T-cell (primary cell): ENCODE measurements at places on chromosomes 11 and 22.
A peak's percentile ranks its signal among the peaks of the same experiment; 100 is the strongest.

DNA sequence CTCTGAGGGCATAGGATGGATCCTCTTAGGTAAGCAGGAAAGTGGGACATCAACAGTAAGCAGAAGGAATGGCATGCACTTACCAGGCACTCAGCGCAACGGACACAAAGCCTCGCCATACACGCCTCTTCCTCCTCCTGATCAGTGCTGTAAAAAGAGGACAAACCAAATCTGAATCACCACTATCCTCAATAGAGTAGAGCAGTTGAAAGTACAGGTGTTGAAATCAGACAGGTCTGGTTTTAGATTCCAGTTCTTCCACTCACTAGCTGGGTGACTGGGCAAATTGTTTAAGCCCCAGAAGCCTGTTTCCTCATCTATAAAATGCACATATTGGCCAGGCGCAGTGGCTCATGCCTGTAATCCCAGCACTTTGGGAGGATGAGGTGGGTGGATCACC is 8.6 kb upstream of the JAML start:
- no peaks in the 10 kb centered on the region for H3K27me3 ChIP-seq
- peaks cover 48% of the 10 kb centered on the region for H3K36me3 ChIP-seq
- H3K4me1 ChIP-seq: peaks cover 19% of the 10 kb centered on the region
- H3K27ac ChIP-seq: peak overlapping the region; percentile 2
- DNase-seq: no peak

- H3K27ac ChIP-seq: no peak overlapping the region
- H3K36me3 ChIP-seq: no peaks in the 10 kb centered on the region
- H3K27me3 ChIP-seq: peaks cover 4% of the 10 kb centered on the region
- no peaks in the 10 kb centered on the region for H3K4me1 ChIP-seq
These were observed 22.8 kb upstream of the PICK1 start for GRCh38 chr22:38034278-38034882.

GRCh38 chr11:62269654-62270278 is at the start of gene SCGB2A2:
Gene SCGB2A2, plus strand, starts transcription at chr11:62270158. Its CDS starts 59 bp downstream, at chr11:62270217.
- no peak within 1 kb of the TSS for H3K27ac ChIP-seq
- no peaks in the 10 kb centered on the region for H3K4me1 ChIP-seq
- no peaks in the 10 kb centered on the region for H3K36me3 ChIP-seq
- no peaks in the 10 kb centered on the region for H3K27me3 ChIP-seq
- DNase-seq: no peak

- no peak for DNase-seq
- H3K4me3 ChIP-seq: no peak overlapping the region
- H3K27me3 ChIP-seq: no peaks in the 10 kb centered on the region
- H3K27ac ChIP-seq: no peak overlapping the region
- no peaks in the 10 kb centered on the region for H3K4me1 ChIP-seq
These were observed 46.0 kb upstream of the PPARA start for GRCh38 chr22:46104170-46104880.

GRCh38 chr22:32407312-32407711 is 4.7 kb downstream of the RTCB start:
- H3K27ac ChIP-seq: no peak overlapping the region
- peaks cover 47% of the 10 kb centered on the region for H3K36me3 ChIP-seq
- DNase-seq: no peak

- no peak for DNase-seq
- H3K36me3 ChIP-seq: no peaks in the 10 kb centered on the region
- H3K27ac ChIP-seq: no peak overlapping the region
- H3K4me1 ChIP-seq: no peaks in the 10 kb centered on the region
- no peak overlapping the region for H3K4me3 ChIP-seq
These were observed 687.8 kb downstream of the KCNA4 start for GRCh38 chr11:29328961-29329441.

DNA sequence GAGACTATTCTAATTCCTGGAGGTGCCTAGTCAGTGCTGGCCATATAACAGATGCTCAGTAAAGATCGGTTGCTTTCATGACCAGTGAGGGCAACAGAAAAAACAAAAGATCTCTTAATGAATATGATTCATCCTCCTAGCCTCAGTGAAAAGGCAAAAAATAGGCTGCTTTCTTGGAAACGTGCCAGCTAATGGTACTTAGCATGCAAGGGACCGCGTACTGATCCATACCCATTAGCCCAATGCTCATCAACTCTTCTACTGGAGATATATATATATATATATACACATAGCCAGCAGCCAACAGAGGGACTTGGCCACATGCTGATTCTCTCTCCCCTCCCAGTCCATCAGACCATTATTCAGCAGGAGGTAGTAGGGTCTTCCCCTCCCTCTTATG is 320.4 kb downstream of the KIRREL3 start:
- no peaks in the 10 kb centered on the region for H3K27me3 ChIP-seq
- no peak overlapping the region for H3K4me3 ChIP-seq
- no peak overlapping the region for H3K27ac ChIP-seq
- H3K36me3 ChIP-seq: no peaks in the 10 kb centered on the region
- no peaks in the 10 kb centered on the region for H3K4me1 ChIP-seq
- DNase-seq: no peak

GRCh38 chr22:24107661-24108060 is 73.6 kb upstream of the SUSD2 start:
- no peak overlapping the region for H3K4me3 ChIP-seq
- H3K27ac ChIP-seq: no peak overlapping the region
- no peaks in the 10 kb centered on the region for H3K27me3 ChIP-seq
- H3K4me1 ChIP-seq: peaks cover 3% of the 10 kb centered on the region

- no peak overlapping the region for H3K4me3 ChIP-seq
- no peak for DNase-seq
- no peak overlapping the region for H3K27ac ChIP-seq
- H3K36me3 ChIP-seq: no peaks in the 10 kb centered on the region
- H3K27me3 ChIP-seq: no peaks in the 10 kb centered on the region
These were observed 38.8 kb downstream of the TXN2 start for GRCh38 chr22:36442506-36443197.

DNA sequence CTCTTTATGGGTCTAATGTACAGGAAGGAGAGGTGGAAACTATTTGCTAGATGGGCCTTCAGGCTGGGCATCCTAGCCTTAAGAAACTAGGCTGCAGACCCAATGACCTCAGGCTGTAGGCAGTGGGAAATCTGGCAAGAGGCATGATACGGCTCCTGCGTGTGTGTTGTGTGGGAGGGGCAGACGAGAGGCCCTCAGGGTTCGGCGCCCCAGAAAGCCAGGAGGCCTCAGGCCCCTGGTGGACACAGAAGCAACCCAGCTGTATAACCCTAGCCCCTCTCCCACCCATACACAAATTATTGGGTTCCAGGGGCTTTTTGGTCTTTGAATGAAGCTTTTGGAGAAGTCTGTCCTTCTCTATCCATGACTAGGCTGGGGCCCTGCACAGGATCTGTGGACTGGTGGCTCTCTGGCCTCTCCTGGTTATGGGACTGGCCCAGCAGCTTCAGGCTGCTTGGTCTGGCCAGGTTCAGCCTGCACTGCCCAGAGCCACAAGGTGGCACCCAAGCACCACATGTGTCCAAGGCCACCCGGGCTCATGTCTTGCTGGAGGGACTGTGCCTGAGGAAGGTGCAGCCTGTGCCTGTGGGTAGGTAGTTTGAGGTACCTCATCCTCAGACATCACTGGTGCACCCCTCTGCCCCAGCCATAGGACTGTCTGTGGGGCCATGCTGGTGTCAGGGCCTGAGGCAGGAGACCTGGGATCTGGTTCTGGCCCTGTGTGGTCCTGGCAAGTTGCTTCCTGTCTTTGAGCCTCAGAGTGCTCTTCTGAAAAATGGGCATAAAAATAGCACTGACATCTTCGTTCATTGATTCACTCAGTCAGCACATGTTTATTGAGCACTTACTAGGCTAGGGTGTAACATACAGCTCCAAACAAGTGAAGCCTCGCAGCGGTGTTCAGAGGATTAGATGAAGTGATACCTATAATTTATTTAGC is 87.5 kb downstream of the RRM1 start:
- peaks cover 3% of the 10 kb centered on the region for H3K4me1 ChIP-seq
- no peak overlapping the region for H3K4me3 ChIP-seq
- no peak overlapping the region for H3K27ac ChIP-seq
- H3K36me3 ChIP-seq: no peaks in the 10 kb centered on the region

DNA sequence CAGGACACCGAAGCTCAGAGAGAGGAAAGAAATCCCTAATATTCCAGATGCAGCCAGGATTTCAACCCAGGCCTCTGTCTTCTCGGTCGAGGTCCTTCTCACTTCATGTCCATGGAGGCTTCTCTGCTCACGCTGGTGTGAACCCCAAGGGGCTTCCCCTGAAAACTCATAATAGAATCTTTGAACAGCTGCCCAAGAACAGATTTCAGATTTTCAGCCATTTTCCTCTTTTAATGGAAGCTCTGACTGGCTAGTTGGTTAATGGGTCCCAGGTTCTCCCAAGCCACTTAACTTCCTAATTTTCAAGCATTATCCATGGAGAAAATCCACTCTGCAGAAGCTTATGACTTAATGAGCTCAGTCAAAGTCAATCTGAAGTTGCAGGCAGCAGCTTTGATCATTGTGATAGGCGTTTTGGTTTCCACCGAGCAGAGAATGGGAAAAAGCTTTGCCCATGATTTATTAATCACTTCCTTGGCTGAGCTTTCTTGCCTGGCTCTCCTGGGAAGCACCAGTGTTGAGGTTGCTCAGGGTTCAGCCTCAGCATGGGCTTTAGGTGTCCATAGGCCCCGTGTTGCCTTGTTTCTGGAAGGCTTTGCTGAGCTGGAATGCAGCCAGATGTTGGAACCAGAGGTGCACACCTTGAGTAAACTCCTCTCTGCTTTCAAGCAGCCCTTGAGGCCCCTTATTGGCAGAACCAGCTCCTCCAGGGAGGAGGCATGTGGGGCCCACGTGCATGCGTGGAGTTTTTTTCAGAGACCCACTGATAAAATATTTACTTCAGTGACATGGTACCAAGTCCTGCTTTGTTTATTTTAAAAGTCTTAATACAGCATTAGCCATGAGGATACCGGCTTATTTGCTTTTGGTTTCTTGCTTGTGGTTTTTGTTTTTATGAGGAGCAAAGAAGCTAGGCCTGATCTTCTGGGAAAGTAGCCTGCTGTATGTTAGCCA is 25.5 kb downstream of the LDLRAD3 start:
- DNase-seq: no peak
- no peaks in the 10 kb centered on the region for H3K27me3 ChIP-seq
- no peaks in the 10 kb centered on the region for H3K36me3 ChIP-seq

DNA sequence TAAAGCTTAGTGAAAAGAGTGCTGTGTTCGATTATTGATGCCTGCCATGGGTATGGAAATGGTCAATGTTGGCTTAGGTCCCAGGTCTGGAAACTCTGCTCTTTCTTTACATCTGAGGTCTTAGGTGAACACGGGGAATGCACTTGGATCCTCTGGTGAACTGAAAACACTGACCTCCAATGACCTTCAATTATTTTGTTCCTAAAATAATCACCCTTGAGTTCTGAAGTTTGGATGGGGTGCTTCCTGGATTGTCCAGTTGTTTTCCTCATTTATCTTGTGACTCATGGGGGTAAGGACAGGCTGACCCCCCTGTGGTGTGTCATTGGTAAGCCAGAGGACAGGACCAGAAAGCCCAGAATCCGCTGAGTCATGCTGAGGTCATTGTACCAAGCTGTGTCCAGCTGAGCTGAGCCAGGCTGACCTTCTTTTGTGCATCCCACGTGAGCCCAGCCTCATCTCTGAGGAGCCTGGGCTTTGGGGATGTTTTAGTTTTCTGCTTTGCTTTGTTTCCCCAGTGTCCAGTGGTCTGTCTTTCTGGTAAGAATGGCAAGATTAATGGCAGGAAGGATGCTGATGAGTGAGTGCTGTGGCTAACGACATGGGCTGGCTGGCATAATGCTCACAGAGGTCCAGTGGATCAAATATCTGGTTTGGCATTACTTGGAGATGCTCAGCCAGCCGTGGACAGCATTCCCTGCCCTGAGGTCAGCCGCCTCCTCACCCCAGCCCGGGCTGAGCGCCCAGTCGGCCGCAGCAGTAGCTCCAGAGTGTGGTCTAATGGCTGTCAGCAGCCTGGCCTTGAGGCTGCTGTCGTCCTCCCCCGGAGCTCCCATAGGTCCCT is 35.6 kb downstream of the AMPD3 start:
- no peaks in the 10 kb centered on the region for H3K4me1 ChIP-seq
- no peak for DNase-seq
- no peak overlapping the region for H3K27ac ChIP-seq
- no peak overlapping the region for H3K4me3 ChIP-seq

- peaks cover 3% of the 10 kb centered on the region for H3K27me3 ChIP-seq
- H3K36me3 ChIP-seq: peaks cover 14% of the 10 kb centered on the region
- peak overlapping the region; percentile 82 for H3K27ac ChIP-seq
- peaks cover 53% of the 10 kb centered on the region for H3K4me1 ChIP-seq
- H3K4me3 ChIP-seq: peak overlapping the region; percentile 77
These were observed 1.3 kb downstream of the FADD start for GRCh38 chr11:70204466-70204799.

GRCh38 chr11:117037279-117037974 is 60.8 kb downstream of the SIK3 start:
- peaks cover 12% of the 10 kb centered on the region for H3K4me1 ChIP-seq
- H3K27ac ChIP-seq: peak overlapping the region; percentile 52
- no peaks in the 10 kb centered on the region for H3K36me3 ChIP-seq
- H3K27me3 ChIP-seq: no peaks in the 10 kb centered on the region

GRCh38 chr22:36862251-36863242 is 1.7 kb downstream of the NCF4 start:
- no peaks in the 10 kb centered on the region for H3K36me3 ChIP-seq
- H3K4me1 ChIP-seq: no peaks in the 10 kb centered on the region
- DNase-seq: no peak
- H3K27ac ChIP-seq: no peak overlapping the region
- H3K27me3 ChIP-seq: no peaks in the 10 kb centered on the region

DNA sequence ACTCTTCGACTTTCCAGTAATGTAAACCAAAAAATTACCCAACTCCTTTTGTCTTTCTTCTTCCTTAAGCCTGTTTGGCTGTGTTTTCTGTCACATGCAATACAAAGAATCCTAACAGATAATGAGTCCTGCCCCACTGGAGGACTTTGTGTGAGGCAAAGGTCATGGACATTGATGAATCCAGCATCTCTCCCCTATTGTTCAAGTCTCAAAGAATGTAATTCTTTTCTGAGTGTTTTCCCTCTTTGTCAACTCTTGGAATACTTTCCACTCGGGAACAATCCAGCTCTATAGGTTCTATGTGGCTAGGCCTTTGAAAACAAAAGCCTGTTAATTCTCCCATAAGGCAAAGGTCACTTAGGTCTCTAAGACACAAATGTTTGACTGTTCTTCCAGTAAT is 100.7 kb downstream of the FAR1 start:
- no peak overlapping the region for H3K27ac ChIP-seq
- H3K4me3 ChIP-seq: no peak overlapping the region
- no peak for DNase-seq
- no peaks in the 10 kb centered on the region for H3K4me1 ChIP-seq

DNA sequence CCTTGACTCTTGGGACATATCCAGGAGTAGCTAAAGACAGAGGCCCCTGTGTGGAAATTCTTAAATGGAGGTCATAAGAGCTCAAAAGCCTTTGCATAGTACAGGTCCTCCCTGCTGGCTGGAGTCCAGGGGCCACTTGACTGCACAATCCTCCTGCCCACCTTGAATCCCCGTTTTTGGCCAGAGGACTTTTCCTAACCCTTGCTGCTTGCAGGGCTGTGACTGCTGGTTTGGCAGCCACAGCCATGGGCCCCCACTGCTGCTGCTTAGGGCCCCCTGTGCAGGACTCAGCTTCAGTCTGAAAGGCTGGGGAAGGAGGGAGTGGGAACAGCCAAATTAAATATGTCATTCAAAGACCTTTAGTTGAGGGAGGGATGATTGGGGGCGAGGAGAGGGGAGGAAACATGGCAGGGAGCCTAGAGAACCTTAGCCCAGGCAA is 33.4 kb downstream of the ARHGAP1 start:
- DNase-seq: no peak
- no peak overlapping the region for H3K4me3 ChIP-seq
- H3K27me3 ChIP-seq: no peaks in the 10 kb centered on the region
- H3K27ac ChIP-seq: no peak overlapping the region
- peaks cover 14% of the 10 kb centered on the region for H3K36me3 ChIP-seq
